ENCODE measurements at places on chromosomes 11 and 22.
A peak's percentile ranks its signal among the peaks of the same experiment; 100 is the strongest.

GRCh38 chr11:119739021-119739703, 10.2 kb upstream of the NECTIN1 start:
- no peak for DNase-seq

- DNase-seq, result no peak
These were observed 97.2 kb downstream of the PIWIL4 start for GRCh38 chr11:94664346-94664745.

- DNase-seq, result no peak
These were observed 156.1 kb downstream of the ST3GAL4 start for GRCh38 chr11:126511475-126512115.

GRCh38 chr22:24067587-24068376, 56.7 kb downstream of the CABIN1 start:
- no peak for DNase-seq

DNA sequence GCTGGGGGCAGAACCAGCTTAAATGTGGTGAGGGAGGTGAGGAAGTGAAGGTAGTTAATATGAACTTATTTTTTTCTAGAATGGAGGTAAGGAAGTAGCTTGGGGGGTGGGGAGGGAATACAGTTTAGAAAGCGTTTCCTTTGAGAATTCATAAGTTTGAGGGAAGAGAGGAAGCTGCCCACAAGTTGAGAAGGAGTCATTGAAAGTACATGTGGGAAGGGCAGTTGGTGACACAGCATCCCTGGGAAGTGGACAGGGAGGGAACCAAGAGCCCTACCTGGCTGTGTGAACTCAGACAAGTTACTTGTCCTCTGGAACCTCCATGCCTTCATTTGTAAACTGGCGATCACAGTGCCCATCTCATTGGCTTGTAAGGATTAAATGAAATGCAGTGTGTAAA, 125.9 kb upstream of the SPON1 start:
- DNase-seq, result no peak

GRCh38 chr22:40819599-40820140, 524 bp upstream of the SLC25A17 start:
- DNase-seq, result peak; percentile 42

DNA sequence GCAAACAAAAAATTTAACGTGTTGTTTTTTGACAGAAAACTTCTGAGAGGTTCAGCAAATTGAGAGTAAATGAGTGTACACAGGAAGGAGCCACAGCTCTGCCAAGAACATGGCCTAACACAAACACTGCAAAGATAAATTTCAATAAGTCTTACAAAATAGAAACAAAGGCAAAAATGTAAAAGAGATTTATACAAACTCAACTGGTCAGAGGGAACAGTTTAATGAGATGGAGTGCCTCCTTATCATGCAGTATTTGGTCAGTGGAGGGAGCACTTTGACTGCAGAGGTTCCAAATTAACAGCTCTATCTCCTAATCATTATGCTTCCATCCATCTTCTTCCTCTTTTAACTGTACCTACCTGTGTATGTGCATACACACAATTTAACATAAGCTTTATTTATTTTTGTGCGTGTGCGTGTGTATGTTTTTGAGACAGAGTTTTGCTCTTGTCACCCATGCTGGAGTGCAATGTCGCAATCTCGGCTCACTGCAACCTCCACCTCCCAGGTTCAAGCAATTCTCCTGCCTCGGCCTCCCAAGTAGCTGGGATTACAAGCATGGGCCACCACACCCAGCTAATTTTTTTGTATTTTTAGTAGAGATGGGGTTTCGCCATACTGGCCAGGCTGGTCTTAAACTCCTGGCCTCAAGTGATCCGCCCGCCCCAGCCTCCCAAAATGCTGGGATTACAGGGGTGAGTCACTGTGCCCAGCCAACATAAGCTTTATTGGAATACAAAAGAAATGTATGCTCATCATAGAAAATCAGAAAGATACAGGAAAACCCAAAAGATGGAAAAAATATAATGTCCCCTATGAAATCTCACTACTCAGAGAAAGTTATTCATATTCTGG, 111.9 kb downstream of the MRTFA start:
- peak; percentile 54 for DNase-seq

GRCh38 chr22:24101966-24102365, 79.3 kb upstream of the SUSD2 start:
- DNase-seq, result no peak

GRCh38 chr11:67645521-67646461, 4.7 kb downstream of the ACY3 start:
- DNase-seq, result no peak

GRCh38 chr11:47329987-47330931, 22.2 kb downstream of the MYBPC3 start:
- DNase-seq, result peak; percentile 29

GRCh38 chr11:18608376-18608775, 8.8 kb downstream of the MISFA start:
- DNase-seq, result peak; percentile 19

- DNase-seq, result no peak
These were observed 363.6 kb downstream of the BRD1 start for GRCh38 chr22:49464037-49464436.

- no peak for DNase-seq
These were observed 1456.5 kb downstream of the TBC1D22A start for GRCh38 chr22:48218889-48219420.

DNA sequence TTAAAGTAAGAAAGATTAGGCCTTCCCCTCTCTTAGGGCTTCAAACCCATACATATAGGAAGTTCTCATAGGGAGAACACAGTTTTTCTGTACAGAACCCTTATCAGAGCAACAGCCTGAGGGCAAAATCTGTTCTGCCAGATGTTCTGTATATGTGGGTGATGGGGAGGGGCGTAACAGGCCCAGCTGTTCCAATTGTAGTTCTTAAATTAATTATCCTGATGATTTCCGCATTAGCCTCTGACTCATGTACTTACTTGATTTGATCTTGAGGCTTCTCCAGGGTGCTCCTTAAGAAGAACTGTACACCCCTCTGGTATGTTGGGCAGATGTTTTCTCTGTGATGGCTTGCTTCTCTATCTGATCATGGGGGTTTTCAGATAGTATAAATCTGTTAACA, 123.1 kb upstream of the C11orf87 start:
- DNase-seq, result no peak

GRCh38 chr22:45976254-45977002, 534 bp downstream of the WNT7B start:
- DNase-seq, result no peak

GRCh38 chr11:35336726-35337125, 82.6 kb downstream of the SLC1A2 start:
- no peak for DNase-seq

DNA sequence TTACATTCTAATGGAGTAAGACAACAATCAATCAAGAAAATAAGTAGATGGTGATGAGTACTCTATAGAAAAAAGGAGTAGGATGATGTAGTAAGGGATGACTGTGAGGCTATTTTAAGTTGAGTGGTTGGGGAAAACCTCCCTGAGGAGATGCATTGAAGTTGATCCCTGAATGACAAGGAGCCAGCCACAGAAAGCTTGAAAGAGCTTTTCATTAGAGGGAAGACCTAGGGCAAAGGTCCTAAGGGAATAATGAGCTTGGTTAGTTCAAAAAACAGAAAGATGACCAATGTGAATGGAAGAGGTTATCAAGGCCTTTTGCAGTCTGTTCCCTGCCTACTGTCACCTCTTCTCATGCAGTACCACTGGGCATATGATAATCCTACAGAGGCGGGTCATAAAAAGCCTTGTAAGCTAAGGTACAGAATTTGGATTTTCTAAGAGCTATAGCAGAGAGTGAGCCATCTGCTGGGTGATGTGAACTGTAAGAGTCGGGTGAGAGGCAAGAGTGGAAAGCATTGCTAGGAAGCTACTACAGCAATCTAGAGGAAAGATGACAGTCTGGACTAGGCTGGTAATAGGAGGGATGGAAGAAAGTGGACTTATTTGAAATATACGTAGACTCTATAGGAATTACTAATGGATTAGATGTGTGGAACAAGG, 3.1 kb downstream of the PPP2R1B start:
- DNase-seq, result peak; percentile 20

GRCh38 chr11:127493330-127494022, 492.9 kb upstream of the KIRREL3 start:
- DNase-seq, result peak; percentile 19

- DNase-seq, result peak; percentile 2
These were observed 55.6 kb upstream of the SPTBN2 start for GRCh38 chr11:66784575-66784974.

GRCh38 chr11:125245299-125245698, 80.7 kb downstream of the PKNOX2 start:
- DNase-seq, result peak; percentile 4

- DNase-seq, result no peak
These were observed 5.3 kb downstream of the PICALM start for GRCh38 chr11:86063536-86063935.

- no peak for DNase-seq
These were observed 555.9 kb downstream of the MIAT start for GRCh38 chr22:27213294-27213693.

- no peak for DNase-seq
These were observed 26.4 kb downstream of the PDE3B start for GRCh38 chr11:14669958-14670357.

DNA sequence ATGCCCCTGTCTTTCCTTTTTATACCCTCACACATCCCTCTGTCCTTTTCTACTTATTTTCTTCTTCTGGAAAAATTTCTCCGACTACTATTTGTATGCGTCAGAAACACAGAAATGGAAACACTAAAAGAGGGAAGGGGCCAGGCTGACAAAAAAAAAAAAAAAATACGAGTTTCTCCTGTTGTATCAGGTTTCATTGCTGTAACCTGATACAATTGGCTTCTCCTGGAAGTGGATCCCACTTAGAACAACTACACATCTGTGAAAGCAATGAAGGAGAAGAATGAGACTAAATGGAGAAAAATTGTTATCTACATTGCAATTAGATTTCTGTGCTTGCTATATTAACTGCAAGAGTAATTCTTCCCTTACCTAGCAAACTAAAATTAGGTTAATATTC, 393.9 kb downstream of the GUCY1A2 start:
- DNase-seq, result peak; percentile 12

- no peak for DNase-seq
These were observed 58.1 kb downstream of the SNX19 start for GRCh38 chr11:130858215-130858614.

- DNase-seq, result peak; percentile 25
These were observed 150.7 kb downstream of the PKNOX2 start for GRCh38 chr11:125315079-125315740.

- DNase-seq, result no peak
These were observed 1.5 kb upstream of the APOBEC3A start for GRCh38 chr22:38955926-38956325.

DNA sequence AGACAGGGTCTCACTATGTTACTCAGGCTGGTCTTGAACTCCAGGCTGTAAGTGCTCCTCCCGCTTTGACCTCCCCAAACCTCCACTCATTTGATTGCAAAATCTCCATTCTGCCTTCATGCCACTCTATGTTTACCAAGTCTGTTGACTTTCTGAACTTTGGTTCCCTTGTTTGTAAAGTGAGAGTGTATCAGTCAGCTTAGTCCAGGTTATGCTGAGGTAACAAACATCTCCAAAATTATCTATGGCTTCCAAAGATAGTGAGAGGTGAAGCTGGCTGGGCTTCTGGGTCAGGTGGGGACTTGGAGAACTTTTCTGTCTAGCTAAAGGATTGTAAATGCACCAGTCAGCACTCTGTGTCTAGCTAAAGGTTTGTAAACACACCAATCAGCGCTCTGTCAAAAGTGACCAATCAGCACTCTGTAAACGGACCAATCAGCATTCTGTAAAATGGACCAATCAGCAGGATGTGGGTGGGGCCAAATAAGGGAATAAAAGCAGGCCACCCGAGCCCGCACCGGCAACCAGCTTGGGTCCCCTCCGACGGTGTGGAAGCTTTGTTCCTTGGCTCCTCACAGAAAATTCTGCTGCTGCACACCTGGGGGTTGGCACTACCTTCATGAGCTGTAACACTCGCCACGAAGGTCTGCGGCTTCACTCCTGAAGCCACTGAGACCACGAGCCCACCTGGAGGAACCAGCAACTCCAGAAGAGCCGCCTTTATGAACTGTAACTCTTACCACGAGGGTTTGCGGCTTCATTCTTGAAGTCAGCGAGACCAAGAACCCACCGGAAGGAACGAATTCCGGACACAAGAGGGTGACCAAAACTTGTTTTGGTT, 109.3 kb downstream of the MIAT start:
- no peak for DNase-seq

DNA sequence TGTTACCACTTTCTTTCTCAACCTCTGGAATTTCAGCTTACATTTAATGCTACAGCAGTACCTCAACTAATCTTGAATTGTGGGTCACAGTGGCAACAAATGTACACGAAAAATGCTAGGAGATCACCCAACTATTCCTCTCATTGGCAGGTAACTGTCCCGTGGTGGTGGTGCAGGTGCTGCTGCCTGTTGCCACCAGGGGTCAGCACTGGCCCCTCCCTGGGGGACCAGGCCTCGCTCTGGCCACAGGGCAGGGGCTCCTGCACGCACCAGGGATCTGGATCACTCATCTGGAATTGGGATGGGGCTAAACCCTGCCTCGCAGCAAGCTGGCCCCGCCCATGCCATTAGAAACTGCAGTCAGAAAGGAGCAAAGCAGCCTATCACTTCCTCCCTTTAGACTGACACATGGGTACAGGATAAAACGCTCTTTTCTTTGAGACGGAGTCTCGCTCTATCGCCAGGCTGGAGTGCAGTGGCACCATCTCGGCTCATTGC, 6.9 kb upstream of the POLDIP3 start:
- DNase-seq, result peak; percentile 61

GRCh38 chr22:49781289-49781782, 46.3 kb downstream of the BRD1 start:
- DNase-seq, result no peak

DNA sequence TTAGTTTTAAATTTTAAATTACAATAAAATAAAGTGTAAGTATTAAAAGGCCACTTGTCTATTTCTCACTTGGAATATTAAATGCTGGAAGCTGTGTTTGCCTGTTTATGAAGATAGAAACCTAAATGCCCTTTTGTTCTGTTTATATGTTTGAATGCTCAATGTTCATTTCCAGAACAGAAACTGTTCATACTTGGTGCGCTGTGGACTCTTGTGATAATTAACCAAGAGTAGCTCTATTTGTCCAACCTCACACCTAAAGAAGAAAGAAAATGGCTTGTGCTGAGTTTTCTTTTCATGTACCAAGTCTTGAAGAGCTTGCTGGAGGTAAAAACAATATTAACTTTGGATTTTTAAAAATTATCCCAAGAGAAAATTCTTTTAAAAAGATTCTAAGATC, 5.7 kb downstream of the C11orf54 start:
- no peak for DNase-seq

DNA sequence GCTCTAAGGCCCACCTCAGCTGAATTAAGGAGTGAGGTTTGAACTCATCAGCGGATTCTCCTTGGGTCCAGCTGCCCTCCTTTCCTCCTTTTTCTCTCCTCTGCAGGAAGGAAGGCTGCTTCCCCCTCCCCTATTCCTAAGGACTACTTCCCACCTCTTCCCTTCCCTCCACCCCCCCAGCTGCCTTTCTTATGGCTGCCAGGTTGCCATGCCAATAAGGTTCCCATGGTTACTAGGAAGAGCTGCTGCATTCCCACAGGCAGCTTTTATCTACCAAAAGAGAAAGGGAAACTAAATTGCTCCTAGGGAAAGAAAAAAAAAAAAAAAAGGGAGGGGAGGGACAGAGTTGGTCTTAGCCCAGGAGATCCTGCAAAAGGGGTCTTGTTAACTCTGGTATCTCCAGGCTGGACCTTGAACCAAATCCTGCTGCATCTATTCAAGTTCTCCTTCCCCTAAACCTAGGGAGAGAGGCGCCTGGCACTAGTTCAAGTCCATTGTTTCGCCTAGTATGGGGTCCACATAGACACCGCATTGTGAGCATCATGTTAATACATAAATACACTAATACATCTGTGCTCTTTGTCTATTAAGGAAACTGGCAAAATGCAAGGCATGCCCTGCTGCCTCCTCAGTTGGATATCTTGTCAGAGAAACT, 21.2 kb upstream of the FEZ1 start:
- peak; percentile 86 for DNase-seq

Data from IMR-90 (cell line).